ELF-1 (cell line): ENCODE measurements at places on chromosomes 12 and 14.

DNA sequence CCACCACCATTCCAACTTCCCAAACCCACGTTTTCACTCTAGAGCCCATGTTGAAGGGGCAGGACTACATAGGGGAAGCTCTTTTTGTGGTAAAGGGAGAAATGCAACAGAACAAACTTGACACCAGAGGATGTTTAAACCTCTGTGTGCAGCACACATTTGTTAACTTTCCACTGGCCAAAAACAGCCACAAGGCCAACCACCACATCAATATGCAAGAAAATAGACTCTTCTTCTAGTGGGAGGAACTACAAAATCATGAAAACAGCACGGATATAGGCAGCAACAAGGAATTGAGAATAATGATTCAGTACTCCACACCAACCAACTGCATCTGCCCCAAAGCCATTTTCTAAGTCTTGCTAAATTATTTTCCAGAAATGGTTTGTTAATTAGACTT, 66.3 kb upstream of the CEP83 start:
- no peak for DNase-seq

DNA sequence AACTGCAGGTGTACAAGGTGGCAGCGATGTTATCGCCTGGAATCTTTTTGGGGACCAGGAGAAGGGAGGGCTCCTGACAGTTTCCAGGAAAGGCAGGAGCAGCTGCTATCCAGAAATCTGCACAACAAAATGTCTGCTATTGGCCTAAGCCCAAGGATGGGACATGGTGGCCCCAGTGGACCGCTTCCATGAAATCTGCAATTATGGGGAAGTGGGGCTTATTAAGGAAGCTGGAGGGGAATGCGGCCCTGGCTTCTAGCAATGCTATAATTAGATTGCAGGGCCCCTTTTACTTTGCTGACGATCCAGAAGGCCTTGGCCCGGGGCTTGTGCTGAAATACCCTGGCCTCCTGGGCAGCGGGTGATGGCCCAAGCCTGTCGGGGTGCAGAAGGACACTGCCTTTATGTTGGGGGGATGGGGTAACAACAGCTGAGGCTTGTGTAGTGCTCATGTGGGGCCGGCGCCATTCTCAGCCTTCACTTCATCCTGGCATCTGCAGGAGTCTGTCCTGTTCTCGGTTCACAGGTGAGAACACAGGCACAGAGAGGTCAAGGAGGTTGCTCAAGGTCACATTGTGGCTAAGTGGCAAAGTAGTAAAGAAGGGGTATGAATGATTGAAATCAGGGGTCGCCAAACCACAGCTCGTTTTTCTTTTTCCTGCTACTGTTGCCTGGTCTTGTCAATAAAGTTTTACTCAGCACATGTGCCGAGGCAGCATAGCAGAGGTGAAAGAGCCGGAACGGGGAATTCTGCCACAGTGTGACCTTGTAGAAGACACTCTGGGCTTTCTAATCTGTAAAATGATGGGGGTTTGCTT, 153.5 kb downstream of the RBM19 start:
- no peak for DNase-seq

DNA sequence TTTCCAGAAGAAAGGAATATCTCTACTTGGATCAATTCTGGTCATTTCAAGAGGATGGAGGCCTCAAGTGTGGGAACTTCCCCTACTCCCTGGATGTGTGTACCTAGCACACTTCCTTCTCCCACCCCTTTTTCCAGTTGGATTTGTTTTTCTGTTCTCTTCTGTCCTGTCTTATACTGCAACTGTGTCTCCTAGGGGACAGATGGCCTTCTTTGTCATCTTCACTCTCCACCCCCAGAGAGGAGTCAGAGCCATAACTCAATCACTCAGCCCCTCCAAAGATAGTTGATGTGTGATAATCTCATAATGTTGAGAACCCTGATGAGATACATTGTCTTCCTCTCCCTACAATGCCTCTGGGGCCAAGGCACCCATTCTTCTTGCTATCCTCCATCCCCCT, 2.1 kb upstream of the DTX3 start:
- no peak for DNase-seq

DNA sequence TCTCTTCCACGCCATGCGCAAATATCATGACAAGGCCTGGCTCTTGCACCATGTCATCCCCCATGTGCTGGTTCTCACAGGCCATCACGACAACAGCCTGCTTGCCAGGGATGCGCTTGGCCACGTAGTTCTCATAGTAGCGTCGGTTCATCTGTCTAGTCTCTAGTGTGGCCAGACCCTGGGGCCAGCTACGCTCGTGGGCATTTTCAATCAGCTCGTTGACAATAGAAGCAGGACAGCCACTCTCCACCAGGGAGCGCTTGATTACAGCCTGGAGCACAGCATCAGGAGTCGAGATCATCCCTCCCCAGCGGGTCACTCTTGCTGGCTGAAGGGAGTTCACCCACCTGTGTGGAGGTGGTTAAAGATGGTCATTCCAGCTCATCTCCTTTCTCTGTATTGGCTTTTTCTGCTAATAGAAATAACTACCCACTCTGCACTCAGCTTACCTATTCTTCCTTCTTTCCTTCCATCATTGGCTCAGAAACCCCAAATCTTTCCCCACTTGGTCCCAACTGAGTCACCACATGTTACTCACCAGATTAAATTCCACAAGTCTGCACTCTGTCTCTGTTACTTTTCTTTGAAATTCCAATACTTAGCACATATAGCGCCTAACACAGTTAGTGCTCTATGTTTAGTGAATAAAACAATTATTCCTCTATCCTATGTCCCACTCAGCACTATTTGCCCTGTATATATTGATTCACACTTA, 15.1 kb downstream of the RNF41 start:
- DNase-seq: peak; percentile 83

DNA sequence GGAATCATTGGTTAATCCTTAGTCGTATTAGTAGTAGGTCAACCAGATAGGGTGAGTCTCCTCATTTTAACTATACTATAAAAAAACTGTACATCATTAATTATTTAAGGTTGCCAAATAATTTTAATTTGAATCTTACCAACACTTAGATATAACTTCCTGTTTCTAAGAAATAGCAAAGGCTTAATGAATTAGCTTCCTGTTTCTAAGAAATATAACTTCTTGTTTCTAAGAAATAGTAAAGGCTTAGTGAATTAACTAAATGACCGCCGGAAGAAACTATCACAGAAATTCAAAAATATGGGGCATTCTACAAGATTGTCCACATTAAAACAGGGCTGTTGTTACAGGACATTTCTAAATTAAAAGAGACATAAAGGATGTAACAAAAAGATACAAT, 392.9 kb upstream of the FOXG1 start:
- no peak for DNase-seq

DNA sequence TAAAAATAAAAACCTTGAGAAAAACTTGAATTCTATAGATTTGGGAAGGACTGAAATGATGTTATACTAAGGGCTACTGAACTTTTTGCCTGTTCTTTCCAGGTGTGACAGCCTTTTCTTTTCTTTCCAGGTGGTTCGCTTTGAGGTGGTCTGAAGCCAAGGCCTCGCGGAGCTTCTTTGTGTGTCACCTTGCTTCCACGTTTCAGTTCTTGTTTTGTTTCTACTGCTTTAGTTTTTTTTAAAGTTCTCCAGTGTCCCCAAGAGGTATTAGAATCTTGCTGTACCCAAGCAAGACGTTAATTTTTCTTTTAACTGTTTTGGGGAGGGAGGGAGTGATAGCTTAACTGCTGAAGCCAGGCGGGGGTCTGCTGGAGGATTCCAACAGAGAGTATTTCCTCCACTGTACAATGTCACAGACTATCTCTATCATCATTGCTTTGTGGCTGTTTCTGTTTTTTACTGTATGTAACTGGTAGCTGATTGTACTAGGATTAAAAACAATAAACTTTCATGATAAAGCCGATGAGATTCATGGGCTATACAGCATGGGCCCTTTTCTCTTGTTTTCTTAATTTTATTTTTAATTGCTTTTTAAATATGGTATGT, 40.2 kb downstream of the PROX2 start:
- no peak for DNase-seq

DNA sequence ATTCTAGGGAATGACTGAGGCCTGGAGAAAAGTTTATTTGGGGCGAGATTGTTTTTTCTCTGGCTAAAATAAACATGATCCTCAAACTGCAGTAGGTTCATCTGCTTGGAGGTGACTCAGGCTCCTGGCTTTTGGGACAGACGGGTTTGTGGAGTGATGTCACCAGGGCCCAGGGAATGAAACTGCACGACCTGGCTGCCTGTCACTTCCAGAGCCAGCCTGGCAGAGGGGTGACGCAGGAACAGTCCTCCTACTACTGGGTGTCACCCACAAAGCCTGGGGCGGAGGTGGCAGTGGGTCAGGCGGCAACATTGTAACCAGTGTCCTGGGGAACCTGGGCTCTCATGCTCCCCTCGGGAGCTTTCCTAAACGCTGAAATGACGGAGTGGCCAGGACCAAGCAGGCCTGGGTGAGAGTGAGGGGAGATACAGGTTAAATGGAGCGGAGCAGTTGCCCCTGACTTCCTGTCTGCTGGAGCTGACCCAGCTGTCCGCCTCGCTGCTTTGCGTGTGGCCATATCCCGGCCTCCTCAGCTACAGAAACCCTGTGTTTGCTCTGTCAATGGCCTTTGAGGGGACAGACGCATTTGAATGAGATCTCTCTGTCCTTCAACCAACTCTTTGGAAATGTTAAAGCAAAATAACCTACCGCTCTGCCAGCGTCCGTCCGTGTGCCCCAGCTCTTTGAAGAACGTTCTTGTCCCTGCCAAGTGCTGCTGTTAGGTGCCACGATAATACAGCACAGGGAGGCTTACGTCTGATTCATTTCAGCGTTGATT, 6.5 kb downstream of the HIP1R start:
- DNase-seq: peak; percentile 47

DNA sequence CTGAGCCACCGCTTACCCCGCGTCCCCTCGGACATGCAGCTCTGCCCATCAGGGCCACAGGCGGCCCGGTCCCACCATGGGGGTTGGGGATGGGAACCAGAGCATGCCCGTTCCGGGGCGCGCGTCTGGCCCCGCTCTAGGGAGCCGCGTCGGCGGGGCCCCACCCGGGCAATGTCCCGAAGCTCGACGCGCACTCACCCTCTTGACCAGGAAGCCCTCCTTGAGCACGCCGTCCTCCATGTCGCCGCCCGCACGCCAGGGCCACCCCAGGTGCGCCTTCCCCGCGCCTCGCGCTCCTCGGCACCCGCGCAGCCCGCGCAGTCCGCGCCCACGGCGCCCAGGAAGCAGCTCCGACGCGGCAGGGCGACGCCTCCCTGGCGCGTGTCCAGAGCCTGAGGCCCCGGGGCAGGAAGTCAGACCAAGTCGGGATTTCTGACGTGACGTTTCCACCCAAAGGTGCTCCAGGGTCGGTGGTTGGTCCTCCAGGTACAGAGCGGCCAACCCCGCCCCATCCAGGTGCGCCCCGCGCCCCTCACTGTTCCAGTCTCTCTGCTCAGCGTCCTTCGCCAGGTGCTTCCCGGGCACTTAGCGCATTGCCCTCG, at the start of gene PLEK2:
Gene PLEK2 (minus strand): TSS at position 346 of the 602 bp plus-strand sequence. CDS start 106 bp downstream, at position 240.
- no peak for DNase-seq

DNA sequence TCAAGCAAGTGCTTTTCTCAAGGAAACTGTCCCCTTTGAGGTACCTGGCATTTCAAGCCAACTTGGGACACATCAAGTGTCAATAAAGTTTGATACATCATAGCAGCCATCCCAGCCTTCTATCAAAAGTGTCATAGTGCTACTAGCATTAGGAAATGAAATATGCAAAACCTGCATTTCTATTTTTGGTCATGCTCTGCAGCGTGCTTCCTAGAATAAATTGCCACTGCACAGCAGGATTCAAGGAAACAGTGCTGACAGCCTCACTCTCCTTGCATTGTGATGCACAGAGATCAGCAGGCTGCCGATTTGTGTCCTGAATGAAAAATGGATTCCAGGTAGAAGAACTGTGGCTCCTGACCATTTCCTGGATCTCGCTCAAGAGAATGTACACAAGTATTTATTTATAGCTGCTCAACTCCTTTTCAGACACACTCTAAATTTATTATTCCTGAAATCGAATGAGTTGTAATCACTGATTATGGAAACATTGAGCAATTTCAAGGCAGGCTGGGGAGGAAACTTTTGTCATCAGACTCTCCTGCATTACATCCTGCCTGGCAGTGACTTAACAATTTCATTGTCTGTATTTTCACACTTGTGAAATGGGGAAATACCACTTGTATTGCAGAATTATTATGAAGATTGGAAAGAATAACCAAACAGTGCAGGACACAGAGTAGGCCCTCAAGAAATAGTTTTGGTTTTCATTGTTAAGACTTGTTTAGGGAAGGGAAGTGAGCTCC, 120.9 kb downstream of the SLC38A6 start:
- no peak for DNase-seq

DNA sequence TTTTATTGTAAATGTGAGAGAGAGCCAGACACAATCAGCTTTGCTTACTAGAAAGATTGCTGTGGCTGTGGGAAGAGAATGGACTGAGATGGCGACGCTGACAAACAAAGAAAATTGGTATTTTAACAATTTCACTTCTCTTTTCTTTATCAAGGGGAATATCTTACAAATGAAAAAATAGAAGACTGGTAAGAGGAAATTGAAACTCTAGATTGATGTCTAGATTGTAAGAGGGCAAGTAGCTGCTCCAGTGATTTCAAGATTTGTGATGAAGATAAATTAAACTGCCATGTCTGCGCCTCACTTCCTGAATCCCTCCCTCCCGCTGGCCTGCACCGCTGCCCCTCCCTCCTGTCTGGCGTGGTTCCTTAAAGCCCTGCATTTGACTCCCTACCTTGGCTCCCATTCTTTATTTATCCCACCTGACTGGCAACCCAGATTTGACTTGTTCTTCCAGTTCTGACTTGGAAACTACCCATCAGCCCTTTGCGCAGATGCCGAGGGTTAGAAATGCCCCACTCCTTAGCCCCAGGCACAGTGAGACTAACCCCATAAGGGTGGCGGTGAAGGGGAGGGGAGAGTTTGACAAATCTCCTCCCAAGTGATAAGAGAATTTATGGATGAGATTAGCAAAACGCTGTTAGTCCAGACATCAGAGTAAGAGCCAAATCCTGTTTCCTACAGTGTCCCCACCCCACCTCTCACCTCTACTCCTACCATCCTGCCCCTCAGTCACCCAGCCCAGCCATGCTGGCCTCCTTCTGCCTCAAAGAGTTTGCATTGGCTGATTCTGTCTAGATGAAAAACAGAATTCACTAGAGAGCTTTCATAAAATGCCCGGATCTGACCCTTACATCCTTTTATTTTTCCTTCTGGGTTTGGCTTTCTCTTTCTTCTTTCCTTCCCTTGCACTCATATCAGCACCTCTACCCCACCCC, 125.3 kb upstream of the ATF7IP start:
- DNase-seq: peak; percentile 92

- peak; percentile 89 for DNase-seq
Measured at GRCh38 chr12:5988659-5989116, 43.6 kb upstream of the ANO2 start.
